GM12878 (cell line): ENCODE measurements at places on chromosomes 16 and 17. TPM values are rescaled to one million over a fixed set of nuclear protein-coding genes. Genes with fewer than 3 reads are reported as not detected.

HOXB9 gene
- 0.13 and 0.16 TPM in 2 replicates for total RNA-seq

TCF25 gene
- total RNA-seq = 110 and 130 TPM in 2 replicates

SUPT4H1 gene
- 87.0 and 93.2 TPM in 2 replicates for total RNA-seq

- DNase-seq = no peak
- no peaks in the 10 kb centered on the region for H3K27me3 ChIP-seq
- H3K4me1 ChIP-seq = no peaks in the 10 kb centered on the region
- H3K27ac ChIP-seq = no peak overlapping the region
- no peak overlapping the region for H3K4me3 ChIP-seq
Observed at GRCh38 chr16:54509456-54509855, 222.9 kb upstream of the IRX3 start.
